ENCODE measurements at places on chromosomes 5 and 9.

- no peak for DNase-seq
Observed at GRCh38 chr5:129745997-129746396, 1.9 kb upstream of the MINAR2 start.

DNA sequence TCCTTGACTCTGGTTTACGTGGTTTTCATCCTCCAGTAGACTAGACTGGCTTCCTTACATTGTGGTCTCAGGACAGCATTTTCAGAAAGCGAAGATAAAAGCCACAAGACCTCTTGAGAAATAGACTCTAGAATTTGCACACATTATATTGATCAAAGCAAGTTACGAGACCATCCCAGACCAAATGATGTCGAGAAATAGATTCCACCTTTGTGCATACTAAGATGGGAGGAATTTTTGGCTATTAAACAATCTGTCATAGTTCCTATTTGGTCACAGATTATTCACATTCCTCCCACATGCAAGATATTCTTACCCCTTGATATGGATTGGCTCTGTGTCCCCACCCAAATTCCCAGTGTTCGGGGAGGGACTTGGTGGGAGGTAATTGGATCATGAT lies 65.6 kb downstream of the TEX10 start:
- no peak for DNase-seq

DNA sequence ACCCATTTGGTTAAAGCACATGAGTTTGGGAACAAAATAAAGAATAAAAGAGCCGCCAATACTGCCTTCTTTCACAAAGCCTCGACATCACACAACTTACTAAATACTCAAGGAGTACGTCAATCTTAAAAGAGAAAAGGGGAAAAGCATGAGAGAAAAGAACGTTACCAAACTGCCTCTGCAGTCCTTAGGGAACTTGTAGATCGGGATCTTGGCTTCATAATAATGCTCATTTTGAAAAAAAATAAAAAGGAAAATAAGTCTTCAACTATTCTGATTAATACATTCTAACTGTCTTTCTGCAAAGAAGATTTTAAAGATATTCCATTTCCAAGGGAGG lies 618.4 kb downstream of the PDE4D start:
- no peak for DNase-seq

GRCh38 chr9:98251551-98251950 lies 3.9 kb downstream of the TBC1D2 start:
- DNase-seq: peak; percentile 80

GRCh38 chr5:137609127-137609526 lies 110.0 kb upstream of the SPOCK1 start:
- no peak for DNase-seq

DNA sequence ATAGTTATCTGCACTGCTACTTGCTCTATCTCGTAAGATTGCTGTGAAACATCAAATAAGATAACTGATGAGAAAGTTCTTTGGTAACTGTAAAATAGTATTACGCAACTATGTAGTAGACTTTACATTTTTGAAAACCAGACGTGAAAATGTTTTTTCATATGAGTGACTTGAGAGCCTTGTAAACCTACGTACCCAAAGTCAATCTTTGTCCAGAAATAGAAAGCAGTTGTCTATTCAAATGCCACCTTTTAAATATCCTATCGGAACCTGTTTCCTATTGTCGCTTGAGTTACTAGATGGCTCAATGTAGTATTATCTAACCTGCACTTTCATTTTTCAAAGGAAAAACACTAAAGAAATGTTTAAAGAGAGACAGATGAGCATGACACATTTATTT lies 1.6 kb downstream of the FNIP1 start:
- DNase-seq: no peak

DNA sequence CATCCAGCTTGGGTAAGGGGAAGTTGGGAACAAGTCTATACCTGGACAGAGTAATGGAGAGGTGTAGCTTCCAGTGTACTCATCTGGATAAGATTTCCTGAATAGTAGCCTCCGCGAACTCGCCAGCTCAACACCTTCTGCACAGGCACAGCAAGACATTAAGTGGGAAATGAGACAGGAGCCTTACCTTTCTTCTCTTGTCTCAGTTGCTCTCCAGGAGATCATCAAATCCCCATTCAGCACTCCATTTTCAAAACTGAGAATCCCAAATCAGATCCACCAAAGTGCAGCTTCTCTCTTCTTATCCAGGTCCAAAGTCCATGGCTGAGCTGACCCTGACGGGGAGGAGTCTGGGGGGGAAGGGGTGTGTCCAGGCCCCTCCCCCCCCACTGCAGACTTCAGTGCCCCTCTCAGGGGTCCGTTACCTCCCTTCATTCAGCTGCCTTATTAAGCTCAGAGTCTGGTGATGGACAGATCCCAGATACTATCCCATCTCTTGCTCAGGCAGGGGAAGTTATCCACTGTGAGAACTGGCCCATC lies 5.9 kb upstream of the MGAT1 start:
- no peak for DNase-seq

DNA sequence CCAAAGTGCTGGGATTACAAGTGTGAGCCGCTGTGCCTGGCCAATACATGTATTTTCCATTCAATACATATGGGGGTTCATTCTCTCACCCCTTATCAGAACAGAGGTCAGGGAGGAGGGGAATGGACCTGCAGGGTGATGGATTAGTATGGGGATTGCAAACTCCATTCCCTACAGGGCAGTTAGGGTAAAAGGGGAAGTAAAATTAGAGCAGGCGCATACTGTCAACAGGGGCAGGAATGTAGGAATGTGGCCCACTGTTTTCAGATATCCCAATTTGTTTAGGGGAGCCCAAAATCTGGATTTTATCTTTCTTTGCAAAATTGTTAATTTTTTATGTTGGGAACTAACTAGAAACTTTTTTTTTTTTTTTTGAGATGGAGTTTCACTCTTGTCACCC lies 46.4 kb upstream of the SLC44A1 start:
- no peak for DNase-seq

GRCh38 chr5:32029261-32029660 lies 144.9 kb downstream of the GOLPH3 start:
- DNase-seq: no peak
